NCI-H1436 (cell line): ENCODE measurements at places on chromosomes 16 and 17.

GRCh38 chr16:1048442-1049112 is 24.0 kb upstream of the SSTR5 start:
- peak; percentile 31 for DNase-seq

- peak; percentile 73 for DNase-seq
Observed at GRCh38 chr17:65173284-65173793, 36.2 kb downstream of the RGS9 start.

GRCh38 chr16:75260851-75261589 is 9.6 kb upstream of the BCAR1 start:
- no peak for DNase-seq

- DNase-seq: no peak
Observed at GRCh38 chr17:8212312-8213180, 2.2 kb upstream of the AURKB start.

GRCh38 chr16:70730031-70730430 is 44.2 kb upstream of the MTSS2 start:
- DNase-seq: no peak

- no peak for DNase-seq
Observed at GRCh38 chr17:81170727-81171494, 4.9 kb upstream of the AATK start.

- DNase-seq: peak; percentile 73
Observed at GRCh38 chr17:41571561-41572434, at the start of gene KRT9. TSS of gene KRT9 (minus strand) at chr17:41572059. CDS start at chr17:41571992, 67 bp downstream.

DNA sequence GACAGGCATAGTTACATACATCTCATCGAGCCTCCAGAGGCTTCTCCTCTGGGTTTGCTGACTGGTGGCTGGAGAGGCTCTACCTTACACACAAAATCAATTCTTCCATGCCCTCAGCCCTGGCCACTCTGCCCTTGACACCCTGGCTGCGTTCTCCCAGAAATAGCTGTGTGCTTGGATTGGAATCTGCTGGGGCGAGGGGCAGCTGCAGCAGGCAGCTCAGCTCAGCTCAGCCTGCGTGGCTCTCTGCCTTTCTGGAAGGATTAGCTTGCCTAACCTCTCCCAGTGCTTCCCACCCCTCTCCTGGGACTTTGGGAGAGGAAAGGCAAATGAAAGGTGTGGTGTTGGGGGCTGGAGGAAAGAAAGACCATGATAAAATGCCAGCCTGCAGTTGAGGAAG is 216.1 kb downstream of the ENGASE start:
- DNase-seq: no peak

DNA sequence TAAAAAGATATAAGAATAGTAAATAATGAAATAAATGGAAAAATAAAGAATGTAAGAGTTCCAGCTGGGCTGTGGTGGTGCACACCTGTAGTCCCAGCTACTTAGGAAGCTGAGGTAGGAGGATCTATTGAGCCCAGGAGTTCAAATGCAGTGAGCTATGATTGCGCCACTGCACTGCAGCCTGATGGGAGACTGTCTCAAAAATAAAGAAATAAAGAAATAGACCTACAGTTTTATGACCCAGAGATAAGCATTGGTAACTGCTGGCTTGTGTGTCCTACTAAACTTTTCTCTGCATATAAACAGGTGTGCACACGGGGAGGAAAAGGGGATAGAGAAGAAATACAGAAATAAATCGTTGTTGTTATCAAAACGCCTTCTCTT is 7.8 kb upstream of the PDP2 start:
- no peak for DNase-seq

GRCh38 chr17:34886831-34887230 is 74.4 kb downstream of the CCT6B start:
- no peak for DNase-seq

DNA sequence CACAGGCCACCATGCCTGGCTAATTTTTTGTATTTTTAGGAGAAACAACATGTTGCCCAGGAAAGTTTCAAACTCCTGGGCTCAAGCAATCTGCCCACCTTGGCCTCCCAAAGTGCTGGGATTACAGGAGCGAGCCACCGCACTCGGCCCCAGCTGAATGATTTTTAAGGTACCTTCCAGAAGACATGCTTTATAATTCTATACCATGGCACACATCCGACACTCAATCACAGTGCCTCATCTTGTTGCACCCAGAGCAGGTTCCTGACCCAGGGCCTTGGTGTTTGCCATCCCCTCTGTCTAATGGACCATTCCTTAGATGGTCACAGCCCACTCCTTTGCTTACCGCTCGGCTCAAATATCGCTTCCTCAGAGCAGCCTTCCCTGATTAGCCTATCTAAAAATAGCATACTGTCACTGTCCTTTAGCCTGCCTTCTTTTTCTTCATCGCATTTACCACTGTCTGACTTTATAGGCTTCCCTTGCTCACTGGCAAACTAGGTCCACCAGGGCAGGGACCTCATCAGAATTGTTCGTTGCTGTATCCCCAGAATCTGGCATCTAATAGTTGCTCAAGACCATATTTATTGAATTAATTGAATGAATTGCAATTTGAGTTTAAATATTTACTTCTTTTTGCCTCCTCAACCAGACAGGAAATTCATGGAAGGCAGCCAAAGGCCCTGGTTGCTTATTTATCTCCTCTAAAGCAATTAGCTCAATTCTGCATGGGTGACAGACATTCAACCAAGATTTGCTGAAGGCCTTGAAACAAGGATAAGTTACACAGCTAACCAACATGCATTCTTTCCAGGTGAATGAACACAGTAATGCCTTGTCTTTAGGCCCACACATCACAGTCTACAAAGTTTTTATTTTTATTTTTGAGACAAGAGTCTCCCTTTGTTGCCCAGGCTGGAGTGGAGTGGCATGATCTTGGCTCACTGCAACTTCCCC is 6.3 kb upstream of the TENT4B start:
- DNase-seq: no peak

DNA sequence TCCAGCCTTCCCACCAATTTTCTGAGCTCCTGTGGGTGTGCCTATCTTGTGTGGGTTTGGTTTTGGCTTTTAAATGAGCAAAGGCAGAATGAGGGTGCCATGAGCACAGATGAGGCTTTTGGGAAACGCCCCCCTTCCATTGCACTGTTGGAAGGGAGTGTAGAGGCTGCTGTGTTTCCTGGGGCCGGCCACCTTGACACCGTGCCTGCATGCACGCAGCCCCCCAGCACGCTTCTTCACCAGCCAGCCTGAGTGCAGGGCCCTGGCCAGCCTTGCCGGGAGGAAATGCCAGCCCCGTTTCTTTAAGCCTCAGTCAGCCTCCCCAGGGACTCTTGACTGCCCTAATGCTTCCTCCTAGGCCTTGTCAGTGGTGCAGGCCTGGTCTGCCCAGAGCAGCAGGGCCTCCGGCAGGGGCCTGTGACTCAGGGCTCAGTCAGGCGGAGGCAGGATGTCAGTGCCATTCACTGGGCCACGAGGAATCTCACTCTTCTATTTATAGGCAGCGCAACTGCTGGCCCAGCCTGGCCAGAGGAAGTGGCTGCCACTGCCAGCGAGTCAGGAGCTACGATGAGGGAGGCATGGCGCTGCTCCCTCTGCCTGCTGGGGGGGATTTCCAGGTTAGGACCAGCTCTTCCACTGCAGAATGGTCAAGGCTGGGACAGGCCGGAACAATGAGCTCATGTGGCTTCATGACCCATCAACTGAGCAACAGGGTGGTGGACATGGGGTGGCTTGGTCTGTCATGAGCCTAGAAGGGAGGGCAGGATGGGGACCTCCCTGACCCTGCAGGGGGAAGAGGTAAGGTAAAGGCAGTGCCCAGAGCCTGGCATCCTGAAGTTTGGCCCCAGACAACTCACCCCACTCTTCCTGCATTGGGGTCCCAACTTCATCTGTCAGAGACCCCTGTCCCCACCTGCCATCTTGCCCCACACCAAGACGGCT is 205.2 kb downstream of the RAB11FIP4 start:
- no peak for DNase-seq

GRCh38 chr16:2953706-2954627 is 10.1 kb upstream of the KREMEN2 start:
- DNase-seq: peak; percentile 21

- no peak for DNase-seq
Observed at GRCh38 chr16:65740711-65741110, 618.8 kb upstream of the CDH11 start.

DNA sequence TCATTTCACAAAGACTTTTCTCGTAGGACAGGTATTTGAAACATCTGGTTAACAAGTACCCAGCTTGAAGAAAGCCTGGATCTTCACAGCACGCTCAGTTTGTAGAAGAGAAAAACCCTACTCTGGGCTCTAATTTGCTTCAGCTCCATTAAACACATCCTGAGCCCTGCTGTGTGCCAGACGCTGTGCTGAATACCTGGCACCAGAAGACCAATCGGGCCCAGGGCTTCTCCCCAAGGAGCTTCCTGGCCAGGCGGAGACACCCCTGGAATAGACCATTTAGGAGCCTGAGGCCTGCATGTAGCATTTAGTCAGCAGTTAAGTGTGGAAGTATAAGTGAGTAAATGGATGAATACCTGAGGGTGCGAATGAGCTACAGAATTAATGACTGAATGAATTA is 8.9 kb upstream of the ABAT start:
- no peak for DNase-seq

DNA sequence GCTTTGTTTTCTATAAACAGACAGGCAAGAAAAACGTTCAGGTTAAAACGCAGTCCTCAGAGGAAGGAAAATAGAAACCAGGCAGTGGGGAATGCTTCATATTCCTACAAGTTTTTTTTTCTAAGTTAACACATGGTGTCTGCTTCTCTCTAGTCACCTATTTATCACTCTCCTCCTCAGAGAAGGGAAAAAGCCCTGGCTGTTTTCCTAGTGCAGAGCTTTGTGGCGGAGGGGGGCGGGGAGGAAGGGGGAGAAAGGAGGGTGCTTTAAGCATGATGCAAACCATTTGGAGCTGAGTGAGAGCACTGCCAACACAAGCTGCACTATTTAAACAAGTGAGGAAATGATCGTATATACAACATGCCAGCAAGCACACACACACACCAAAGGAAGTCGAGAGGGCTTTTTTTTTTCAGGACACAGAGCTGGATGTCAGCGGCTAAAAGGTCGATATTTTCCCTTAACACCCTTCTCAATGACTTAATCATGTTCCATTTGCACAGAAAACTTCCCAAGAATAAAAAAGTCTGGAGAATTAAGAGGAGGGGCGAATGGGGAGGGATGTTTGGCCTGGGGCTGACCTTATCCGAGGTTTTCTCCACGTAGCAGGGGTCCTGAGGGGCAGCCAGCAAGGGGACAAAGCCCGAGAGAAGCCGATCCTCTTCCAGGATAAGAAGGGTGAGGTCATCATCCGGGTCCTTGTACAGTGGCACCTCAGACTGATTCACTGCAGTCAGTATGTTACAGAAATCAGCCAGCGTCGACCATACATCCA is 117.4 kb downstream of the HIC1 start:
- no peak for DNase-seq

GRCh38 chr17:50219939-50220465 is 18.6 kb upstream of the COL1A1 start:
- no peak for DNase-seq
